ENCODE measurements at places on chromosomes 7 and 10.

DNA sequence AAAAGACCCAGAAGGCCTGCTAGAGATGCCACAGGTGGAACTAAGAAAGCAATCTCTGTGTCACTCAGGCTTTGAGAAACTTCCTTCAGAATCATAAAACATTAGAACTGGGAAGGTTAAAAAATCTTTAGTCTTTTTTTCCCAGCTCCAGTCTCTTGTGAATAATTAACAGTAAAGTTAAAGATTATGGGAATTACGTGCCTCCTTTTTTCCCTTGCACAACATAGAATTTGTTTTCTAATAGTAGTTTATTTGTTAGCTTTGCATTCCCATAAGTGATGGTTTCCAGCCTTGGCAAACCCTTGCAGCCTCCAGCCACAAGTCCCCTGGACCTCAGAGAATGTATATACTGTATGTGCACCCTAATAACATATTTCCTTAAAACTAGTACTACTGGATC, 128.3 kb downstream of the TPST1 start:
- DNase-seq, result no peak

GRCh38 chr10:120953897-120954296, 102.7 kb downstream of the WDR11 start:
- DNase-seq, result no peak

GRCh38 chr7:116284390-116284789, 74.1 kb downstream of the TES start:
- DNase-seq, result no peak

GRCh38 chr10:49633327-49634068, 19.7 kb downstream of the CHAT start:
- no peak for DNase-seq

All from T-helper 9 cell (primary cell).